ENCODE measurements at places on chromosomes 2 and 18.

GRCh38 chr18:456361-457139 is 44.0 kb downstream of the COLEC12 start:
- DNase-seq = no peak

GRCh38 chr2:227127201-227127600 is 36.8 kb downstream of the COL4A4 start:
- no peak for DNase-seq

DNA sequence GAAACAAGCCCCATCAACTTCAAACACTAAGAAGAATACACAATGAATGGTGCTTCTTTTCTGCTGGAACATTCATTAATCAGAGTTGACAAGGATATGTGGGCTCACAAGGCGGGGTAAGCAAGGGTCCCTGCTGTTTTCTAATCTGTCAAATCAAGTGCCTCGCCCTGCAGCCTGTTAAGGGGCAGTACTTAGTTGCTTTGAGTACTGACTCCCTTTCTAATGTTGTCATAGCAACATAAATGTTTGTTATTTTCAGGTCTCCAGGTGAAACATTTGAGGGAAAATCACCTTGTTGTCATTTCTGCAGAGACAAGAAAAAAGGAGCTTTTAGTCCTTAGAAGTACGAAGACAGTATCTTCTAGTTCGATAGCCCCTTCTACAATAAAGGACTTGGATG is 284.7 kb upstream of the PKDCC start:
- no peak for DNase-seq

DNA sequence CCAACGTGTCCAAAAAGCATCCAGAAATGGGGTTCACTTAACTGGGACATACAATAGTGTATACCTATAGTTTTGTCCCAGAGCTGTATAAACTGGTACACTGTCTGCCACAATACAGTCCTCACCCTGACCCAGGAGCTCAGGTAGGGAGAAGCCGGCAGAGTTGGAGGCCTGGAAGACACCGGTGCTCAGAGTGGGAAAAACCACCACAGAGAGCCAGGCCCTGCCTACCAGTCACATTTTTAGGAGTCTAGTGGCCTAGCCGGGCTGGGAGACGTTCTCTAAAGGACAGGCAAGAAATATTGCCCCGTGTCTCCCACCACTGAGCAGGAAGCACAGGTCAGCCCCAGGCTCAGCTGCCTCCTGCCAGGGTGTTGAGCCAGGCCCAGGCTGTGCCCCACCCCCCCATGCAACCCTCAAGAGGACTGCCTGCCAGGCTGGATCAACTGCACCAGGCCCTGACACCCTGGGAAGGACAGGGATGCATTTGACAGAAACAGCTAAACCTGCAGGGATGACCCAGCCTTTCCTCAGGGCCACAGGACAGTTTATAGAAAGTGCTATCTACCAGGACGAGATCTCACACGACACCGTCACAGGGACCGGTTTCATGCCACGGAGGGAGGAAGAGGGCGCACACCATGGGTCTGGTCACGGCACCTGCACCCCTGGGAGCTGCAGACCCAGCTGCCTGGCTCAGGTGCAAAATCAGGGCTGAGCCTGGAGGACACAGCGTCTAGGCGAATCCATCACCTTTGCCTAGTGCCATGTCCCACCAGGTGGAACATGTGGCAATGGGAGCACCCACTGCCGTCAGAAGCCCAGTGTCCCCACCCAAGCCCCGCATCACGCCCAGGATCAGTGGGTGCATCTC is 89.9 kb downstream of the TMEM18 start:
- DNase-seq = no peak

DNA sequence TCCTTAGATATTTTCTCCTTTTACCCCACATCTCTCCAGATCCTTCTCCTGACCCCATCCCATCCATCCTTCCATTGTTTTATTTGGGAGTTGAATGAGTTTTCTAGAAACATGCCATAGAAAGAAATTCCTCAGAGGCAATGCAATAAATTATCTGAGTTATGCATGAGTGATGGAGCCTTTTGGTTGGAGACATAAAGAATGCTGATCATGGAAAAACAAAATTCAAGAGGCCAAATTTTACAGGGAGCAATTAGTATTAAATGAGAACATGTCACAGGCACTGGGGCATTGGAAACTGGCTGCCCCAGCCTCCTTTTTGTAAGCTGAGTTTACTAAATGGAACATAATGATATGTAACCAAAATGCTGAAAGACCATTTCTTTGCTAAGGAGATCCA is 74.2 kb upstream of the LCLAT1 start:
- DNase-seq = no peak

- DNase-seq = no peak
Observed at GRCh38 chr18:78878335-78878734, 101.3 kb upstream of the SALL3 start.

DNA sequence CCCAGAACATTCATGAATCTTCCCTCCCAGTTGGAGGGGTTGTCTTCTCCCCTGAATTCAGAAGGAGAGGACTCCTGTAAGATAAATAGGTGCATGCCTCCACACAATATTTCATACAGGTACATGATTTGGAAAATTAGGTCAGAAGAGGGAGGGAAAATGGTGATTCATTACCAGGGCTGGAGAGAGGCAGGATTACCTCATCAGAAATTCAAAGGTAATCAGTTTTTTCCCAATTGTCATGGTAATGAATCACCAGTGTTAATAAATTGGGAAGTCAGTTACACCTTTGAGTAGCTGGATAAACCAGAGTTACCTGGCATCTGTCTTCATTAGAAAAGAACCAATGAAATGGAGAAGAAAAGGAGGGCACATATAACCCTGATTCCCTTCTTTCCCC is 128.5 kb downstream of the EN1 start:
- no peak for DNase-seq

GRCh38 chr2:147663153-147663961 is 181.5 kb upstream of the ACVR2A start:
- DNase-seq = no peak

All from activated CD8-positive, alpha-beta memory T cell treated with anti-CD3 and anti-CD28 coated beads, Interleukin-2, amount 50 U/mL, for 4 hours (primary cell).